ENCODE measurements at places on chromosomes 2 and 18.

DNA sequence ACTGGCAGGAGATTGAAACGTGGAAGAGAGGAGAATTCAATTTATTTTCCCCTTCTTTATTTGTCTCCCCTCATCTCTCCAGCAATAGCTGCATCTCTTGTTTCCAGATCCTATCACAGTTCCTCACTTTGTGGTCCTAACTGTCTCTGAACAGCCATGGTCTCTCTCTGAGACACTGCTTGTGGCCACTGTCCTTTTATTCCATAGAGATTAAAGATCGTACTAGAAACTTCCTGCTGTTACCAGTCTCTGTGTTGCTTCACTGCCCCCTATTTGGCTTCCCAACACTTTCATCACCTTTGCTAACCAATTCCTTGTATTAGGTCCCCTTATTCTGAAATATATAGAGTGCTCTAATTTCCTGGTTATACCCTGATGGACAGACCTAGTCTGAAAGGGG is 48.9 kb upstream of the CAVIN2 start:
- no peak for DNase-seq

DNA sequence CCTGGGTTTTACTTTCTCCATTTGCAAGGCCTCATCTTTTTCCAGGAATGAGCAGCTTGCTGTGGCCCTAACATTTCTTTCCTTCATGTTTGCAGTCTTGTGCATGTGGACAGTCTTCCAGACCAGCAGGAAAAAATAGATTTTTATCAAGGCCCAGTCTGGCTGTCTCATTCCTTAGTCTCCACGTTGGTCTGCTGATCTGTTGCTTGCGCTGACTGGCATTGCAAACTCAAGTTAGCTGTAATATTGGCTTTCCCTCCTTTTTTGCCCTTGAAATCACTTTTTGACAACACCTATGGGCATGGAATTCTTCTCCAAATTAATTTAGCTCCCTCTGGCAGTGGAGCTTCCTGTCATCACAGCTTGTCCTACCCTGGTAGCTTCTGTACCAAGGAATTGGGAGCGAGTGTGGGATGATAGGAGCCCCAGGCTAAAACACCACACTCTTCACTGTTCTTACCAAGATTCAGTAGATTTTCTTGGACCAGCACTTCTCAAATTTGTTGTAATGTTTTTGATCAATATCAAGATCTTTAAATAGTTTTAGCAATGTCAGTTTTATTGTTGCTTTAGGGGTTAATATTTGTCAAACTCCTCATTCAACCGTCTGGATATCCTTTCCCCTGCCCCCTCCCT is 48.2 kb downstream of the DIS3L2 start:
- no peak for DNase-seq

DNA sequence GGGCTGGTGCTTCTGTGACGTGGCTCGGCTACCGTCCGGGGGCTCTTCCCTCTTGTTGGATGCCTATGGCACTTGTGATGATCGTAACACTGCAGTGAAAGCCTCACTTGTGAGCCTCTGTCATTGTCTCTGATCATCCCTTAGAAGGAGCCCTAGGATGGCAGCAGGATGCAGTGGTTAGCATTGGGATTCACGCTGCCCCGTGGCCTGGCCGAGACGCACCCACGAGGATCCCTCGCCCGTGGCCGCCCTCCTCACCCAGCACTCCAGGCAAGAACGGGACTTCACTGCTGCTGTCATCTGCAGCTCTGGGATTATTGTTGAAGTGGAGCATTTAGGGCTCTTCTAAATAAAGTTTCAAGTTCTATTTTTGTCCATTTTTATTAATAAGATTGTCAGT is 46.8 kb upstream of the CTDP1 start:
- DNase-seq = no peak

DNA sequence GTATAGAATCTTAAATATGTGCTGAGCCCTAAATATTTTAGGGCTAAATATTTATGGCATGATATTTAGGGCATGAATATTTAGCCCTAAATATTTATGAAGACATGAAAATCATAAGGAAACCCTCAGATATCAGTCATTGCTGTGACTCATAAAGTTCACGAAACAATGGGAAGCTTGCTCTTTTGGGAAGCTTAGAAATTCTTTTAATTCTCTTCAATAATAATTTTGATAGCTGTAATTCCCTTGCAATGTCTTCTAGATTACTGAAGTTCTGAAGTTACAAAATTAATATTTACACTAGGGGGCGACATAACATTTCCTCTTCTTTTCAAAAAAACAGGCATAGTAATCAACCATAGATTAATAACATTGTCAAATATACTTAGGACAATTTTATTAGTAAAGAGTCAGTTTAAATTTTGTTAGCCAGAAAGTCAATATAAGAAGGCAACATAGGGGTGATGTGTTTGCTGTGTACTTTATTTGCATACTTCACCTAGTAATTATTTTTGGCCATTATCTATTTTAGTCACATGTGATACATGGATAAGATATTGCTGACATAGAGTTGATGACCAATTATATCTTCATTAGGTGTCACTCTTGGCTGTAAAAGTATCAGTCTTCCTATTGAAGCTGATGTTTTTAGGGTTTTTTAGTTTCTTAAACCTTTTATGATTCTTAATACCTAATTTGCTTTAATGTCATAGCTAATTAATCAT is 13.2 kb downstream of the ZNF804A start:
- DNase-seq = no peak

- DNase-seq = no peak
These were observed 11.4 kb downstream of the CUL3 start for GRCh38 chr2:224573724-224574123.

DNA sequence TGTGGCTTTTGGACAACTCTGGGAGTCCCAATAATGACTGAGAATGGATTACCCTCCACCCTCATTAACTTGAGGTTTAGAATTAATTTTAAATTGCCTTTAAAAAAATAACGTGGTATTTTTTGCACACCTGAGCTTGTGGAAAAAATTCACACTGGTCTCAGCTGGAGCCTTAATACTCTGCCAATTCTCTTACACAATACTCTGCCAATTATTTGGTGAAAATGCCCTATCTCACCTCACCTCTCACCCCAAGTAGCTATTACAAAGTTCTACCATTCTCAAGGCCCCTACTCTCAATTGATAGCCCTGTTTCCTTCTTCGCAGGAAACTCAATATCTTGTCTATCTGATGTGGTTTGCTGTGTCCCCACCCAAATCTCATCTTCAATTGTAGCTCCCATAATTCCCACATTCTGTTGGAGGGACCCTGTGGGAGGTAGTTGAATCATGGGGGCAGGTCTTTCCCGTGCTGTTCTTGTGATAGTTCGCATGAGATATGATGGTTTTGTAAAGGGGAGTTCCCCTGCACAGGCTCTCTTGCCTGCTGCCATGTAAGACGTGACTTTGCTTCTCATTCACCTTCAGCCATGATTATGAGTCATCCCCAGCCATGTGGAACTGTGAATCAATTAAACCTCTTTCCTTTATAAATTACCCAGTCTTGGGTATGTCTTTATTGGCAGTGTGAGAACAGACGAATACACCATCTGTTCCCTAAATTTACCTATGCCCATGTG is 27.4 kb upstream of the C2orf69 start:
- DNase-seq = no peak

GRCh38 chr18:73645160-73645715 is 502.4 kb downstream of the FBXO15 start:
- no peak for DNase-seq

DNA sequence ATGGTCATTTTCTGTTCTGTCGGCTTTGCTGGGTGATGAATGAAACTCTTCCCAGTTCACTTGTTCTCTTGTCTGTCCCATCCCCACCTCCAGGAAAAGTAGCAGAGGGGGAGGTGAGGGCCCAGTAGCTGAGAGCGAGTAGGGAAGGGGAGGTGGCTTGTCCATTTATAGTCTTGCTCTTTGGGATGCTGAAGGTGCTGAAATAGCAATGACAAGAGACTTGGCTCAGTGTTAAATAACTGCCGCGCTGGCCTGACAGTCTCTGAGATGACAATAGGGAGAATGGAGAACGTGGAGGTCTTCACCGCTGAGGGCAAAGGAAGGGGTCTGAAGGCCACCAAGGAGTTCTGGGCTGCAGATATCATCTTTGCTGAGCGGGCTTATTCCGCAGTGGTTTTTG is at the start of gene SMYD1:
Gene SMYD1, plus strand, starts transcription at position 228 of the 400 bp plus-strand sequence. Its CDS starts 40 bp downstream, at position 268.
- no peak for DNase-seq

GRCh38 chr18:62933261-62933887 is 218.0 kb downstream of the PHLPP1 start:
- no peak for DNase-seq

GRCh38 chr2:110126906-110127305 is 11.3 kb upstream of the MALL start:
- DNase-seq = no peak

DNA sequence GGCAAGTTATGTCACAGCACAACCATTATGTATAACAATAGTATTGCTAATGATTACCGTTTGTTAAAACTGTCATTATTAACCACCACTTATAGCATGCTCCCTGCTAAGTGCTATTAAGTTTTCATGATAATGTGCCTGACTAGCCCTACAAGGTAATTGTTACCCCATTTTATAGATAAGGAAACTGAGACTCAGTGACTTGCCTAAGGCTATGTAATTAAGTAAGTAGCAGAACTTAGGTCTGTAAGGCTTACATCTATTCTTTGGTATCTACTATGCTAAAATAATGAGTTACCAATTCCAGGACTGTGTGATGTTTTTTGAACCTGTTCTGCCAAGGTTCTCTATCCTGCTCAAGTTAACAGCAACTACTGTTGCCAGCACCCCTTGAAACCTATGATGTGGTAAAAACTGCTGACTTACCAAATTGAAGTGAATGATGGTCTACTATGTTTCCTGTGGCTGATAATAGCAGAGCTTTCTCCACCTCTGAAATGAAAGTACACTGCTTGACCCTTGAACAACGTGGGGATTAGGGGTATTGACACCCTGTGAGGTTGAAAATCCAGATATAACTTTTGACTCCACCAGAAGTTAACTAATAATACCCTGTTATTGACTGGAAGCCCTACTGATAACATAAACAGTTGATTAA is 18.2 kb downstream of the ACVR2A start:
- peak; percentile 16 for DNase-seq

DNA sequence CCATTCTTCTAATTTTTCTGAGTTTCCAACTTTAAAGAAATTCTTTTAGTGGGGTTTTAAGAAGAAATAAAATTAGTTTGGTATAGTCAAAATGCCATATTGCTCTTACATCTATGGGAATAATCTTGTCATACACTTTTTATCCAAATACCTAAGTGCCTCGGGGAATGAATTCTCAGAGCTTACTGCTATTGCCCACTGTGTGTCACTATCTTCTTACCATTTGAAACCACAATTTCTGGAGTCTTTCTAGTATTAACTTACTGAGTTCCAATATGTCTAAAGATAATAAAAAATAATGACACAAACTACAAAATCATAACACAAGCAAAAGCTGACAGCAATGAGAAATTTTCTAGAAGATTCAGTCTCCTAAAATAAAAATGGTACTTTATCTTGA is 23.7 kb upstream of the DNAH6 start:
- DNase-seq = no peak

- no peak for DNase-seq
These were observed 7.4 kb upstream of the FHL2 start for GRCh38 chr2:105406221-105406620.

DNA sequence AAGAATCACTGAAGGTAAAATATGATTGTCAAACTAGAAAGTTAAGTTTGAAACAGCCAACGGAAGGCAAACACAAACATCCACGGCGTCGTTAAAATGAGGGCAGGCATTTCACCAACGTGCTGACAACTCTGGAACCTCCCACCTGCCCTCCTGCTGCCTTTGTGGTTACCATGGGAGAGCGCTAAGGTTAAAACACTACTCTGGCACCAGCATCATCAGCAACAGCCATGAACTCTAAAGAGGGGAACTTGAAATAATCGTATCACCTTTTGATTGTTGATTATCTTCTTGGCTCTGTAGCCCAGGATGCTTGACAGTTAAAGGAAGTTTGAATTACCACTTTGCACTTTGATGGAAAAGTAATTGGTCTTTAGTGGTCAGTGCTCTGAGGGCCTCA is 34.7 kb downstream of the CYB5A start:
- no peak for DNase-seq

DNA sequence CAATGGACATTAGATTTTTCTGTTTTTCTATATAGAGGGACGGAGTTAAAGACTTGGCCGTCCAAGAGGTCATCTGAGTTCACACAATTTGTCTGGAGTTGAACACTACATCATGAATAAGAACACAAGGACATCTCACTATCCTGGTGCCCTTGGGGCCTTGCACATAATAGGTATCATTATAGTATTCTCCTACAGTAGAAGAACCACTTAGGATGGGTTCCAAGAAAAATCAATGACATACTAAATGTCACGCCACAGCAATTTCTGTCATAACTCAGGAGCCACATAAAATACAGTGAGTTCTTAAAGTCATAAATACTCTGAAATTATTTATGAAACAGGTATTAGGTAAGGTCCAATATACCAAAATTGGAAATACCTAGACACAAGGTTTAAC is 154.4 kb downstream of the NCKAP5 start:
- DNase-seq = no peak

GRCh38 chr2:188091220-188091619 is 200.5 kb upstream of the GULP1 start:
- DNase-seq = no peak

DNA sequence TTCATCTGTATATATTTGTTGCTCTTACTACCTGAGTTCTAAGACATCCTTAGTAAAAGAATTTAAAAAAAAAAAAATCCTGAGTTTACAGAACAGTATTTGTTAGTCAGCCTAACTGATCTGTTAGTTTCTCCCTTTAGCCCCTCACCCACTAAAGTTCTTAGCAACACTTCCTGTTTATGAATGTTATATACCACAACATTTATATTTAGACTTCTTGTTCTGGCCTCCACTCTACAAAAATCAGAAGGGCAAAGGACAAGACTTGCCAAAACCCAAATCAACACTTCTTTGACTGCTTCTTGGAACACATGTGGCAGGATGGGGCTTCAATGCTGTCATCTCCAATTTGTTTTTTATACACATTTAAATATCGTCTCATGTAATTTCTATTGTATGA is 71.1 kb downstream of the MGAT5 start:
- DNase-seq = peak; percentile 64

DNA sequence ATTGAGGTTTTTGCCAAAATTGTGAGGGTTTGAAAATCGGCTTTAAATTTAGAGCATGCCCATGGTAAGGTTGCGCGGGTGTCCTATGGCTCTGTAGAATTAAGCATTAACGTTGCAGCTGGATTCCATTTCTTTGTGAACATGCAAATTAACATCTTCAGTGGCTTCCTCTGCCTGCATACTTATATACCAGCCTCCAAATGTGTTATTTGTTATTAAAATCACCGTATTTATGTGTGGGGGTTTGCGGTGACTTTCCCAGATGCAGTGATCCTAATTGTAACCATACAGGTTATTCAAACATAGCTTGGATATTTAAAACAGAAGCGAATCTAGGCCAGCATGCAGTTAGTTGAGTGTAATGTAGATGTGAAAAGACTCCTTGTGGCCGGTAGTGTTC is 80.2 kb downstream of the TGOLN2 start:
- no peak for DNase-seq

- DNase-seq = no peak
These were observed 1563.0 kb downstream of the SUCLG1 start for GRCh38 chr2:82896117-82896516.

- peak; percentile 28 for DNase-seq
These were observed 3.4 kb upstream of the BCL11A start for GRCh38 chr2:60556576-60557485.

GRCh38 chr2:220572385-220572784 is 945.0 kb downstream of the SLC4A3 start:
- DNase-seq = no peak
